HFFc6 (cell line): ENCODE measurements at places on chromosomes 4 and X.

DNA sequence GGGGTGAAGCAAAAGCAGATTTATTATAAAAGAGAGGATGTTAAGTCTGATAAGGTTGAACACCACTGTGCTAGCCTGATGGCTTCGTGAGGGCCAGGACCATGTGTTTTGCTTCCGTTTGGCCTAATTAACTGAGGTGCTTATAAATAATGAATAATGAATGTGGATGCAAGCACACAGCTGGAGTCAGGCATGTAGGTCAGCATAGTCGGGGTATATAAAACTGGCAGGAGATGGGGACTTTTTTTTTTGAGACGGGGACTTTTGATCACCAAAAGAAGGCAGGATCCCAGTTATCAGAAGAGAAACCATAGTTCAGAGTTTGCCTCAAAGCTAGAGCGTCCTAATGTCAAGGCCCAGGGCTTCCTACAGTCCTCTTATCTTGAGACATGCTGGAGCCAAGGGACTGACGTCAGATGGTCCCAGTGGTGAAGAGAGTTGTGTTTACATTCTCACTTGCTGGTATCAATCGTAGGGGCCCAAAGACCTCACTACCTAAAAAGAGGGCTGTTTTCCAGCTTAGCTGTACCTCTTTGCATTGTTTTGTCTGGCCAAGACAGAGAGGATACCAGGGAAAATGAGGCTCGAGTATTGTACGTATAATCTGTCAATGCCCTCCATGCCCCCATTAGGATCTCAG is 50.4 kb downstream of the RTL9 start:
- no peak for DNase-seq

GRCh38 chrX:65677954-65678469 is 10.6 kb downstream of the MSN start:
- DNase-seq: peak; percentile 82

DNA sequence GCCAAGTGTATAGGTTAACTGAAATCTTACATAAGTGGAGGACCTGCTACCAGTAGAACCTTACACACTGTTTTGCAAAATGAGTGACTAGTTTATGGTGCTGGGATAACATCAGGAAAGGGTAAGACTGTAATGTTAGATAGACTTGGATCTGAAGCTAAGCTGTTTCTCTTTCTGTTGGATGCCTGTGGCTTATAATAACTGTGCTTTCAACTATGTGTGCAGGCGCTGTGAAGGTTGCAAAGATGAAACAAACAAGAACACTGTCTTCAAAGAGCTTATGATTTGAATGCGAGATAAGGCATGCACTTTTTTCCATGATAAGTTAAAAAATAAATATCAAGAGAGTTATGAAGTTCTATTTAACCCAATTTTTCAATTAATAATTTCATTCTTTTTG is 34.5 kb upstream of the LCORL start:
- DNase-seq: no peak

DNA sequence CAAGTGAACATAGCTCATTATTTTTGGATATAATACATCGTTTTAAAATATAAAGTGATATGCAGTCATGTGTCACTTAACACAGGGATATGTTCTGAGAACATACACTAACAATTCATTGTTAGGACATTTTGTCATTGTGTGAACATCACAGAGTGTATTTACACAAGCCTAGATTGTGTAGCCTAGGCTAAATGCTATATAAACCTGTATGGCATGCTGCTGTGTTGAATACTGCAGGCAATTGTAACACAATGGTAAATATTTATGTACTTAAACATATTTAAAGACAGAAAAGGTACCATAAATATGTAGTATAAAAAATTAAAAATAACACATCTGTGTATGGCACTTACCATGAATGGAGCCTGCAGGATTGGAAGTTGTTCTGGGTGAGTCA is 44.9 kb upstream of the GPRIN3 start:
- no peak for DNase-seq

DNA sequence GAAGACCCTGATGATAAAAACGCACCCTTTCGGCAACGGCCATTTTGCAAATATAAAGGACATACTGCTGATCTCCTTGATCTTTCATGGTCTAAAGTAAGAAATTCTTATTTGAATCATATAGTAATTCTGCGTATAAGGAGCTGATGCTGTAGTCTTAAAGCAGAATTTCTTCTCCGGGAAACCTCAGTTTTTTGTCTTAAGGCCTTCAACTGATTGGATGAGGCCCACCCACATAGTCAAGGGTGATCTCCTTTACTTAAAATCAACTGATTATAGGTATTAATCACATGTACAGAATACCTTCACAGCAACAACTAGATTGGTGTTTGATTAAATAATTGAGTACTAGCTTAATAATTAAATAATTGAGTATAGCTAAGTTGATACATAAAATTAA is 62.8 kb upstream of the DOCK11 start:
- DNase-seq: no peak

DNA sequence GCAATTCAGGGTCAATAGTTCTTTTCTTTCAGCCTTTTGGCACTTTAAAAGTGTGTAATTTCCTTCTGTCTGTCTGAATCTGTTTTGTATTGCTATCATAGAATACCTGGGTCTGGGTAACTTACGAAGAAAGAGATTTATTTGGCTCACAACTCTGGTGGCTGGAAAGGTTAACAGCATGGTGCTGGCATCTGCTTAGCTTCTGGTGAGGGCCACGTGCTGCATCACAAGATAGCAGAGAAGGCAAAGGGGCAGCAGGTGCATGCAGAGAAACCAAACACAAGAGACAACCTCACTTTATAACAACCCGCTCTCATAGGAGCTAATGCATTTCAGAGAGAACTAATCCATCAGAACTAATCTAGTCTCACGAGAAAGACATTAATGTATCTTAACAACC is 18.8 kb downstream of the RGN start:
- no peak for DNase-seq
